ENCODE measurements at places on chromosomes 5 and 9.

GRCh38 chr5:181063514-181063913, 23.4 kb downstream of the BTNL9 start:
- no peak for DNase-seq

DNA sequence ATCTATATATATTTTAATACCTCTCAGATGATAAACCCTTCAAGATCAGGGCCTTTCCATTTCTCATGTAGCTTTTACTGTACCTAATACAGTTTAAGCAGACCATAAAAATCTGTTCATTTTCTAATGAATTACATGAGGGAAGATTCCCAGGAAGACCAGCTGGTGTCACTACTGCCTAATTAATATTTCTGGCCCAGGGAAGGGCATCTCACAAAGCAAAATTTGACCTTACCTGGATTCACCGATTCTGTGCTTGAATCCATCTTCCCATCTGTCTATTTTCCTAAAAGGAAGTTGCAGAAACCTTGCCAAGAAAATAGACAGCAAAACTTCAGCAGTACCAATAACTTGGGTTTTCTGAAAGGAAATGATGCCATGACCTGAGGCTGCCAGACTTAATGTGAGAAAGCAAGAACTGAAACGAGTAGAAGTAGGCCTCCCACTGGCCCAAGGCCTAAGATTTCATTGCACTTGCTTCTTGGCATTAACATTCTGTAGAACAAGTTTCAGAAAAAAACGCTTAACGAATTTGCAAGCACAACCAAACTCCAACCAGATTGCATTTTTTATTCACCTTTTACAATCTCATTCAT, 83.0 kb upstream of the GLIS3 start:
- DNase-seq: no peak

GRCh38 chr5:173862047-173862477, 26.1 kb upstream of the CPEB4 start:
- DNase-seq: no peak

DNA sequence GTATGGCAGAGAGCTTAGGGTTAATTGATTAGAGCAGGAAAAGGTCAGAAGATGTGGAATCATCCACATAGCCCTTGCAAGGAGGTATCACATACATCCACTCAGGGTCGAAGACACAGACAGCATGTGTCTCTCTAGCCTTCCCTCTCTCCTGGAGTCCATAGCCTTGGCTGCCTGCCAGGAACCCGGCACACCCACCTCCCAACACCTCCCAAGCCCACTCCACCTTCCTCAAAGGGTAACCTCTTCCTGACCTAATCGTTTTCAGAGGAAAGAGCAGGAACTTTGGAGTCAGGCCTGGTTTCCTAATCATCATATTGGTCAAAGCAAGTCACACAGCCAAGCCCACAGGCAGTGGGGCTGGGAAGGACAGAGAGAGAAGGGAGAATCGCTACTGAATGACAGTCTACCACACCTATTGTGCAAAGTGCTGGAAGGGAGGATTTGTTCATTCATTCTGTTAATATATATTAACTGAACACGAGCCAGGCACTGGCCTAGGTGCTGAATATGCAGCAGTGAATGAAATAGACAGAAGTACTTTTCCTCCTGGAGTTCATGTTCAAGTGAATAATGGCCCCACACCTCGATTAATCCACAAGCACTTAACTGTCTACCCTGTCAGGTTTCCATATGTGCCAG, 107.8 kb downstream of the KCNIP1 start:
- no peak for DNase-seq

DNA sequence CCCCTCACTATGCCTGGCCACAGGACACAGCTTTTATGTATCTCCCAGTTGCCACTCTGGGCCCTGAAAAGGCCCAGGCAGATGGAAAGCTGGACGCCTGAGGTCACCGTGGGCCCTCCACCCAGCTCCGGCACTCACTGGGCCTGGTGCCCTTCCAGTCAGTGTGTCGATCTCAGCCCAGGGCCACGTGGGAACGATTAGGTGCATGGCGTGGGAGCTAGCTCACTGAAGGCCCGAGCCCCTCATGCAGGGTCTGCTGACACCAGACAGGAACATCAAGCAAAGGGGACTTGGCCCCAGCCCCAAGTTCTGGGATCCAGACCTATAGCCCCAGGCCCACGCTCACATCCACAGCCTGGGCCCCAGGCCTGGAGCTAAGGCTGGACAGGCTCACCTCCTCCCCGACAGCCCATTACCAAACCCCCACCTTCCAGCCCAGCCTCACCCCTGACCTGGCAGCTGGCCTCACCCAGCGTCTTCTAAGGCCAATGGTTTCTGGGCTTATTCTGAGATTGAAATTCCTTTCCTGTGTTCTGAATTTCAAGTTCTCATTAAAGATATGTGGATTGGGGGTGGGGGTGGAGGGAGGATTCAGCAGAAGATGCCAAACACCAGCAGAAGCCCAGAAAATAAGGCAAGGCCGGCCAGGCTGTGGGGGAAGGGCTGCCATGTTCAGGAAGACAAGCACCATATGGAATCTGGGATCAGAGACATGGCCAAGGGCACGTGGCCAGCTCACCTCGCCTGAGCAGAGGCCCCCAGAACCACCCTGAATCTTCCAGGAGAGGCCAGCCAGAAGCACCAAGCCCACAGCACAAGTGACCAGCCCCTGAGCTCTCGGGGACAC, 74.5 kb downstream of the ADAMTS2 start:
- no peak for DNase-seq

DNA sequence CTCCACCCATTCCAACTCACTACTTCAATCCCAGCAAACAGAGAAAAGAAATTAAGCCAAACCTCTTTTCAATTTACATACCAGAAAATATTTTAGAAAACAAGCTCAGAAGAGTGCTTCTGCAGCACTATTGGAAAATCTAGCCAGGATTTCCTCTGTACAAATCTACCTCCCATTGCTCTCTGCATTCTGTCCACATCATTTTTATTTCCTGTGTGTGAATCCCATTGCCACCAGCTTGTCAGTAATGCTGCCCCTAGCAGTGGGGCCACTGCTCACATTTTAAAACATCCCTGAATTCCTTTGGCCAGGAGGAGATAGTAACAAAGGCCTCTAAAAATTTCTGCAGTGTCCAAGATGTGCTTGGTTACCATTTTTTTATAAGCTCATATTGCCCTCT, 232.5 kb downstream of the ARRDC3 start:
- no peak for DNase-seq

- DNase-seq: no peak
Observed at GRCh38 chr9:91865041-91865440, 85.0 kb downstream of the ROR2 start.

DNA sequence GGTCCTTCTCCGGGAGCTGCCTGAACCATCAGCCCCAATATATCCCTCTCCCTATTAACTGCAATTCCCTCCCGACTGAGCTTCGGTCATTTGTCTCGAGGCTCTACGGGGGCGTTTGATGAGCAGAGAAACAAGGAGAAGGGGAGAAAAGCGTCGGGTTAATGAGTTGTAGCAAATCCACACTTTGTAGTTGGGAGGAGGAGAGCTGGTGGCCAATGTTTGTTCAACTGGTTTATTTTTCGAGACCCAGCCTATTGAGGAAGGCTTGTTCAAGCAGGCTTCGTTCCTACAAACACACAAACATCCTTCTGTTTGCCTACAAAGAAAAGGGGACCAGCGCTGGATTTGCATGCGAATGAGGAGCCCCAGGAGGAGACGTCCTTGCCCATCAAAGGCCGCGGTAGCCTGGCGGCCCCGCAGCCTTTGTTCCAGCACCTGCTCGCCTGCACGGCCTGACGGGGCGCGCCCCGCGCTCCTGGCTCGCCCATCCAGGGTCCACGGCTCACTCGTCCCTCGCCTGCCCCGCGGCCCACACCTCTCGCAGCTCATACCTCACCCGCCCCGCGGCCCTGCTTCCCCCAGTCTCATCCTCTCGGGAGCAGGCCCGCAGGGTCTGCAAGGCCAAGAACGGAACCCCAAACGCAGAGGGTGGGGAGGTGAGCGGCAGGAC, 4.6 kb downstream of the FOXD1 start:
- no peak for DNase-seq

DNA sequence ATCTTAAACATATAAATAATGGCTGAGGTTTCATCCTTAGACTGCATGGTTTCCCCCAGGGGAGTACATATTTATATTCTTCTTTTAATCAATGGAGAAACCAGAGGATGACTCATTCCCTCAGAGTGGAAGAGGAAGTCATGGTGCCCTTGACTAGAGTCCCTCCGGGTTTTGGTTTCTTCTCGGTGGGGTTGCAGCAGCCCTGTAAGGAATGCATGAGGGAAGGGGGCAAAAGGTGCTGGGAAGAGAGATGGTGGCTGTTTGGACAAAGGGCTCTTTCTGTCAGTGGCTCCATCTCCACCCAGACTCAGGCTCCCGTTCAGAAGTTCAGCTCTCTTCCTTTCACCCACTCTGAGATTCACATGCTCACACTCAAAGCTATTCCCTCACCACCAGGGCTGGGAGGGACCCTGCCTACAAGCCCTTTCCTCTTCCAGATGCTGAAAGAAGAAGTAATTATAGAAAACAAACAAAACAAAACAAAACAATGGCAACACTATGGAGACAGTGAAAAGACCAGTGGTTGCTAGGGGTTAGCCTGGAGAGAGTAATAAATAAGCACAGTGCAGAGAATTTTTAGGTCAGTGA, 129.8 kb upstream of the IL12B start:
- no peak for DNase-seq

DNA sequence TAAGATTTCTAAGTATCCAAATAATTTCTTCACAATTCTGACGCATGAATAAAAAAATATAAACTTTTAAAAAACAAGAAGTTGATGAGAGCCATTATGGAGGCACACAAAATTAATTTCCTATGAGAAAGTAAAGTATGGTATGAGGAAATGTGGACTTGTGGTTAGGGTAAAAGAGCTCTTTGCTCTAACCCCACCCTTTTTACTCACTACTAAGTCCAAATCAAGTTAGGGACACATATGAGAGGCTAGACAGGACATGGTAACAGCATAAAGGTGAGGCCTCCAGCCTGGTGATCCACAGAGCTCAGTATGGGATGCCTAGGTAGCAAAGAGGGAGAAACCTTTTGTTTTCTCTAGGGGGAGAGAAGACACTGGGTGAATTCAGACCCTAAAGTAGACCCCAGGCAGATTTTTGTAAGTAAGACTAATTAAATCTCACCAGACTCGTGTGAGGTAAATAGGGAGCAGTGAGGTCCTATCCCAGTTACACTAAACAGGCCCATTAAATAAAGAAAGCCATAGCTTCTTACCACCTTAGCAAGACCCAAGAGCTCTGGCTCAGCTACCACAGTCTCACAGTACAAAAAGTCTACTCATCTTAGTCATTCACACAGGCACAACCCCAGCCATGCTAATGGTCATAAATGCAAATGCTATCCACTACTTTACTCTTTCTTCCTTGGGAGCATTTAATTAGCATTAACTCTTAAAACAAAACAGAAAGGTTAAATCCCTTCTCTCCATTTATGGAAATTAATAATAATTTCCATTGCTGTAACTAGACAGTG, 42.6 kb downstream of the MLLT3 start:
- no peak for DNase-seq

- DNase-seq: no peak
Observed at GRCh38 chr5:74312746-74313145, 327.8 kb downstream of the ENC1 start.

GRCh38 chr9:16985559-16986348, 115.3 kb upstream of the BNC2 start:
- no peak for DNase-seq

- no peak for DNase-seq
Observed at GRCh38 chr9:124365036-124365435, 50.2 kb downstream of the PSMB7 start.

GRCh38 chr9:36793277-36793676, 220.6 kb downstream of the MELK start:
- no peak for DNase-seq

DNA sequence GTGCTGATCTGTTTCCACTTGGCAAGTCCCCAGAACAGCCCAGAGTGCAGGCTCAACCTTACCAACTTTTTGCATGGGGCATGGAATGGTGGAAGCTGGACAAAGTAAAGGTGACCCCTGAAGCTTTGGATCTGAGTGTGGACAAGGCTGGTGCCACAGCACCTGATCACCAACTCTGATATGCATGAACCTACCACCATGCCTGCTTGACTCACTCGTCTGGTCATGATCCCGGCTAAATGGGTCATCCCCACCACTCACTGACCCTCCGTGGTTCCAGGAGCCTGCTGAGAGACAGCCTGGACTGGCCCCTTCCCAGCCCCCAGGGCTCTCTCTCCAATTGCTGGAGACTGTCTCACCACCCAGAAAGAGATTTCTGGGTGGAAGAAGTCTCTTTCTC, 14.4 kb upstream of the SLC22A4 start:
- DNase-seq: no peak
